ENCODE measurements at places on chromosomes 13 and 19.

- no peak for DNase-seq
Observed at GRCh38 chr13:79435561-79435990, 29.5 kb upstream of the RBM26 start.

- no peak for DNase-seq
Observed at GRCh38 chr13:106499896-106500295, 35.6 kb downstream of the EFNB2 start.

DNA sequence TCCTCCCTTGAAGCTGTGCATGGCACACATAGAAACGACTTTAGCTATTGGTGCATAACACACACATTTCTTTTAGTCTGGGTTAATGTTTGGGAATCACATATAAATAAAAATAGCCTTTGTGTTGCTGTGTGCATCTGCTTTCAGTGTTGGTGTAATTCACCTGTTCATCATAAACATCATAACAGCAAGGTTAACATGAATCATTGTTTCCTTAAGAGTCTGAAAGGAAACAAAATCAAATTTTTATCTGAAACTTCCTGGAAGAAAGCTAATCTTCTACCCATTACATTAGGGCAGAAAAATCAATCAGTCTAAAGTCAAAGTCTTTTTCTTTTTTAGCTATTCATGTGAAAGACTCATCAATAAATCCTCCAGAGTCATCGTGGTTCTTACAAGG is 35.0 kb upstream of the TNFSF11 start:
- DNase-seq: no peak

DNA sequence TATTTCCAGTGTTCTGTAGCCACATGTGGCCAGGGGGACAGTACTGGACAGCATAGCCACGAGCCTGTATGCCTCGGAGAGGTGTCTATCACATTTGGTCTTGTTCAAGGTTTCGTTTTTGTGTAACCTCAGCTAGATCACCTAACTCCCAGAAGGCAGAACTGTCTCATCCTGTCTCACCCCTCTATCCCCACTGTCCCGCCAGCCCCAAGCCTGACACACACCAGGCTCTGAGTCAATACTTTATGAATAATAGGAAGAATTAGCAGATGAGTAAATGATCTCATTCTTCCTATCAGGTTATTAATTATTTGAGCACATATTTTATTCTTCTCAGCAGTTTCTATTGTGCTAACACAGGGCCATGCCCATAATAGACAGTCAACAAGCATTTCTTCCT is 132.2 kb downstream of the NUFIP1 start:
- no peak for DNase-seq

DNA sequence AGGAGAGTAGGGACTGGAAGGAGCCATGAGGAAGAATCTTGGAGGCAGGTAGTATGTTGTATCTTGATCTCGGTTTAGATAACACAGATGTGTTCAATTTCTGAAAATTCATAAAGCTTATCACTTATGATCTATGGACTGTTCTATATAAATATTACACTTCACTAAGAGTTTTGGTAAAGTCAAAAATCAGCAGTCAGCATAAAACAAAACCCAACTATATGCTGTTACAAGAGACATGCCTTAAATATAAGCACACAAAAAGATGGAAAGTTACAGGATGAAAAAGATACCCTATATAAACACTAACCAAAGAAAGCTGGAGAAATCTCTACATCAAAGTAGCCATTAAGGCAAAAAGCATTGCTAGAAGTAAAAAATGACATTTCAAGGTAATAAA is 4.5 kb upstream of the KASH5 start:
- no peak for DNase-seq

DNA sequence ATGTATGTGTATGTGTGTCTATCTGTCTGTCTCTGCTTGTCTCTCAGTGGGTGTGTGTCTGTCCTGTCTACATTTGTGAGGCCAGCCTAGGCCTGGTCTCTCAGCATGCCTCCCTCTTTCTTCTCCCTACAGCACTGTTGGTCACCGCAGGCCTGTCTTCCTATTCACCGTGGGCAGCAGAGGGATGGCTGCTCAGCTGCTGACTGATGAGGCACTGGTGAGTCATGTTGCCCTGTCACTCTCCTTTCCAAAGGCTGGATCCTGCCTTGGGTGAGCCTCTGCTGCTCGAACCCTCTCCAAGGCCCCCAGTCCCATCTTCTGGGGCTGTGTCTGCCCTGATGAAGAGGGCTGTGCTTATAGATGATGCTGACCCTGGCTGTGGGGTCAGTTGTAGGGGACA is 6.3 kb downstream of the ZNF71 start:
- DNase-seq: no peak

All from cortex of kidney (tissue), 1 donor.